ENCODE measurements at places on chromosomes 3 and 15.

GRCh38 chr15:28273873-28274610, 47.9 kb downstream of the HERC2 start:
- peak; percentile 34 for DNase-seq

DNA sequence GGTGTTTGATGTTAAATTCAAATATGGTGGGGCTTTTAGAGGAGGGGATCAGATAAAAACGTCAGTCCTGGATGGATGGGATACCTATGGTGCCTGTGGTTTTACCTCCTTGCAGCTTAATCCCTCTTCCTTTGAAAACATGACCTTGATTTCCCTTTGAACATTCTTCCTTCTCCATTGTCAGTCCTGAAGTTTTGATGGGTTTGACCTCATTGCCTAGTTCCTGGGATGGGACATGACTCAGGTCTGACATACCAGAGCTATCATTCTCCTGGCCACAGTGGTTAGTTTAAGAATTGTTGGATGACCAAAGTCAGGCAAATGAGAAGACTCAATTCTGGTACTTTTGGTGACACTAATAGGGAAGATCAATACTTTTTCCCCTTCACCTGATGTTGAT, 87.2 kb downstream of the PRICKLE2 start:
- DNase-seq: no peak

- DNase-seq: no peak
Measured at GRCh38 chr15:67641453-67641852, 99.0 kb downstream of the MAP2K5 start.

- peak; percentile 42 for DNase-seq
Measured at GRCh38 chr3:62184559-62184958, 188.8 kb downstream of the FEZF2 start.

GRCh38 chr15:79007066-79007465, 62.2 kb upstream of the CTSH start:
- DNase-seq: peak; percentile 70

GRCh38 chr3:166029507-166029906, 192.3 kb upstream of the BCHE start:
- DNase-seq: no peak

- DNase-seq: no peak
Measured at GRCh38 chr3:83807511-83807910, 1151.3 kb upstream of the CADM2 start.

- DNase-seq: no peak
Measured at GRCh38 chr3:180290300-180290699, 253.6 kb upstream of the PEX5L start.

GRCh38 chr15:51982013-51982769, 10.6 kb upstream of the LEO1 start:
- DNase-seq: peak; percentile 91

DNA sequence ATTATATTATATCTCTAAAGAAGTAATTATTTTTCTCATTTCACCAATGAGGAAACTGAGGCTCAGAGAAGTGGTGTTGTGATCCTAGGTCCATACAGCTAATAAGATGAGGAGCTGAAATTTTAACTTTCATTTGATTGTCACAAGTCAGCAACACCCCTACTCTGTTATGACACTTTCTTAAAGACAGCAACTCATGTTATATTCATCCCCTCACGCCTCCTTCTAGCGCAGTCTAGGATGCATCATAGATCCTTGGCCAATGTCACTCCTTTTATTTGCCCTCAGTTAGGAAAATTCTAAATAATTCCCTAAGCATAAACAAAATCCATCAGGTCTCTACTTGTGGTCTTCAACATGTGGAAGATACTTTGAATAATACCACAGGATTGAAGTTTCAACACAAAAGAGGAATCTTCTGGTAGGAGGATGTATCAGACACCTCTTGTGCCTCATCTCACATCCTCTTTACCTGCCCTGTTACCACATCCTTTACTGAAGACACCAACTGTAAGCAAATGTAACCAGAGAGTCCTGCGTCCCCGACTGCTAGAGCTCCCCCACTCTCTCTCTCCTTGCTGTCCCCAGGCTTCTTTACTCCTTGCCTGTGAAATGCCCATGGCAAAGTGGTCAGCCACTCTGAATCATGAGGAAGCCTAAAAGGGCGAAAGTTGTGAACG, 53.7 kb downstream of the TRIM42 start:
- DNase-seq: no peak

- DNase-seq: no peak
Measured at GRCh38 chr15:68434021-68434420, 2.1 kb upstream of the ITGA11 start.

DNA sequence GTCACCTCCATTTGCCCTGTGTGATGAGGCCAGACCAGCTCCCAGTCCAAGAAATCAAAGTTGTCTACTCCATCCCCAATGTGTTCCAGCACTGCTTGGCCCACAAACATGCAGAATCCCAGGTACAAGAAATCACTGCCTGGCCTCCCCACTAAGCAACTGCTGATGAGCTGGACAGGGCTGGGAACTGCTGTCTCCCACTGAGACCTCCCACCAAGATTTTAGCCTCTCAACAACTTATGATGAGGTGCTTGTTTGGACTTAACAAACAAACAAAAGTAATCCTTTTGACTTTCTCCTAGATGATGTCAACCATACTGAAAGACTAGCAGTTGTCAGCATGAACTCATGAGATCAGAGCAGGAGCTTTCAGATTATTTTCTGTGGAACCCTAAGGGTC, 260.1 kb upstream of the UBE2E2 start:
- no peak for DNase-seq

DNA sequence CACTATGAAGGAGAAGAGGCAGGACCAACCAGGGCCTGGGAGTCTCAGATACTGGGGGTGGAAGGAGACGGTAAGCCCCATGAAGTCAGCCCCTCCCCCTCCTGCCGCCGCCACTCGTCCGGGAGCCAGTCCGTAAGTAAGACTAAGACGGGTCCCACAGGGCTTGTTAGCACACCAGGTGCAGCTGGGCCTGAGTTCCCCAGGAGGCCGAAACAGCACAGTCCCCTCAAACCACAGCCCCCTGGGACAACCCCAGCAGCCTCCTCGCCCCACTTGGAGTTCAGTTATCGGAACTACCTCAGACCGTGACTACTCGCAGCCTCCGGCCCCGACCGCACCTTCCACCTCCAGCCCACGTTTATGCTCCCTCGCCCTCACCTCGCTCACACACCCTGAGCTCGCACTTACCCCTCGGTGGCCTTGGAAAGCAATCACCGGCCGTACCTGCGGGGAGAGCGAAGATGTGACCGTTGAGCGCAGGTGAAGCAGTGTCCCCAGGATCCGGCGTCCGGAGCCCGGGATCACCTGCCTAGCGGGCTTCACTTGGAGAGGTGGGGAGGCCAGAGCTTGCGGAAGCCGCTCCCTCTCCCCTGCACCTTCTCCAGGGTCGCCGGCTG, 557 bp downstream of the ELL3 start:
- no peak for DNase-seq

DNA sequence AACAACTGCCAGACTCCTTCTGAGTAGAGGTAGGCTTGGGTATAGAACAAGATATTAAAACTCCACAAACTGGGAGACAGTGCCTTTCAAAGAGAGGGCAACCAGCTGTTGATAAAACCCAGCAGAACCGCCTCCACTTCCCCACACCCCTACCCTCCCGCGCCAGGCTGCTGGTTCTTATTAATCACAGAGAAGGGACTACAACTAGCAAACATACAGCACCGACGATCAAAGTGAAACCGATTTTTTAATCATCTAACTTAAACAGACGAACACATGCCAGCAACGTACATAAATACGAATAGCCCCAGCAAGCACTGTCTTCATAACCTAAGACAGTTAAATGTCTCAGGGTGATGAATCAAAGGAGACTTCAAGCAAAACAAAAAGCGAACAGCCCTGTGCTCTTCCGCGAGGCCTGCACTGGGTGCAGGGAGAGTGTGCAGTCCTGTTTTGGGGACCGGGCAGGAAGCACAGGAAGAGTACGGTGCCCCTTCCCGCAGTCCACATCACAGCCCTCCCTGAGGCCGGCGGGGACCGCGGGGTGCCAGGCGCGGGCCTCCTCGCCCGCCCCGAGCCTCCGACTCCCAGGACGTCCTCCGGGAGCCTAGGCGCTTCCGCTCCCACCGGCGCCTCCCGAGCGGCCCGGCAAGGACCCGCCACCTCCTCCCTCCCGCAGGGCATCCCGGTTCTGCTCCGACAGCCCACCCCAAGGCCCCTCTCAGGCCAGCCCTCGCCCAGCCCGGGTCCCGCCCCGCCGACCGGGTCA, 75.1 kb upstream of the VGLL4 start:
- peak; percentile 66 for DNase-seq

- peak; percentile 85 for DNase-seq
Measured at GRCh38 chr3:182969277-182969676, 11.1 kb downstream of the DCUN1D1 start.

DNA sequence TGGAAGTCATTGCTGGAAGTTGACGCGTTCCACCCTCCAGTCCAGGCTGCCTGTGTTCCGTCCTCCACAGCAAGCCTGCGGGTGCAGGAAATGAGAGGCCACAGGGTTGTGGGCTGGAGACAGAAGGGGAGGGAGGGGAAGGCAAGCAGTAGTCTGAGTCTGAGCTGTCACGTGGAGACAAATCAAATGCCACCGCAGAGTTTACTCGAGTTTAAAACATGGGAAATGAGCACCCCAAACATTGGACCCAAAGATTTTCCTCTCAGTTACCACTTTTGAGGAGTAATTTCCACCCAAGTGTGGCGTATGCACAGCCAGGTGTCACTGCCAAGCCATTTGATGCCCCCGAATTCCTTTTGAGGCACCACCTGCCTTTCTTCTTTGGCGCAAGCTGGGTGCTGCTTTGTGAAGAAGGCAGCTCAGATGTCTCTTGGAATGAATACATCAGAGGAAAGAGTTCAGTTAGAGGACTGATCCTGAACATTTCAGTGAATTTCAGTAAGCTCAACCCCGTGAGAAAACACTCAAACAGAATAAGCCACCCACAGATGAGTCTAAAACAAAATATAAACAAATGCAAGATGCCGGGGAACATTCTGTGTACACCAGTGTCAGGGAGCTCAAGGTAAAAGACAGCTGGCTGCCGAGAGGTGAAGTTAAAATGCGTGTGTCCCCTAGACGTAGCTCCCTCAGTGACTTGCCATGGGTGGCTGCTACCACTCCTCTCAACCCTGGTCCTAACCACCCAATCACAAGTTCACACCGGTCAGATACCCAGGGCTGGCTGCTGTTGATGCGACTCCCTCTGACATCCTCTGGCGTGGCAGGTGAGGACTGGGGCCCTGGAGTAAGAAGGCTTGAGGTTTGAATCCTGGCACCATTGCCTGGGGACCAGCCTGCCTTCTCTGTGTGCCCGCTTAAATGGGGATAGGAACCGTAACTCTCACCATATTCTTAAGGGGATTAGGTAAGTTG, 203.8 kb downstream of the UACA start:
- peak; percentile 76 for DNase-seq

GRCh38 chr3:150238995-150239619, 169.0 kb upstream of the TSC22D2 start:
- DNase-seq: peak; percentile 56

GRCh38 chr3:84789961-84790360, 168.8 kb upstream of the CADM2 start:
- DNase-seq: no peak

DNA sequence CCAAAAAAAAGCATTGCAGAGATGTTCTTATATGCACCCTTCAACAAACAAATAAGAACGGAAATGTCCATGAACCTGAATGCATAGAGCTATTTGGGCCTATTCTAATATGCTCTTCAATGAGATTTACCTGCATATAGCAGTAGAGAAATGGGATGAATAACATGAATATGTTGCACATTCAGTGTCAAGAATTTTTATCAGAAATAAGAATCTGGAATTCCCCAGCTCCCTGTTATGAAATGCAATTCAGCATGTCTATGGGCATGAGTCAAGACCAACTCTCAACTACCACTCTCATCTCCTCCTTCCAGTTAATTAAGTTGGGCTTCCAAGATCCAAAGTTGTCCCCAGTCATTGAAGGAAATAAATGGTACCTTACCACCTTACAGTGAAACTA, 133.7 kb upstream of the ALCAM start:
- DNase-seq: peak; percentile 47

GRCh38 chr3:85525264-85525663, 566.5 kb downstream of the CADM2 start:
- DNase-seq: no peak

GRCh38 chr3:128498127-128498626, 5.2 kb upstream of the GATA2 start:
- DNase-seq: no peak

- DNase-seq: peak; percentile 16
Measured at GRCh38 chr15:84572231-84572630, 28.6 kb upstream of the ZSCAN2 start.

DNA sequence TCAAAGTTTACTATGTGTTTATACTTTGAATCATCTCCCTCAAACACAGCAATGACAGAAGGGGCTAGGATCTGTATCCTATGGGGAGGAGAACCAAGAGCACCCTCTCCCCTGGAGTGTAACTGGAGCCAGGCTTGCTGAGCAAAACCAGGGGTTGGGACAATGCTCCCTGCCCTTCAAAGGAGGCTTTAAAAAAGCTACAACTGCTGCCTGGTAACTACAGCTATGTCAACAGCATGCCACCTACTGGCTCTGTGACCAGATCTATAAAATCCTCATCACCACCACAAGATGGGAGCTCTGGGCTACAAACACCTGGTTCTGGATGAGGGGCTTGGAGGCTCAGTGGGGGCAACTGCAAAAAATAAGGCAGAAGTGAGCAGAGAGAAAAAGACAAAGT, 61.9 kb downstream of the ANO10 start:
- DNase-seq: no peak

- no peak for DNase-seq
Measured at GRCh38 chr3:158810823-158811724, 9.2 kb downstream of the MFSD1 start.

- DNase-seq: peak; percentile 67
Measured at GRCh38 chr3:87084868-87085267, 93.9 kb upstream of the VGLL3 start.

- DNase-seq: no peak
Measured at GRCh38 chr3:152922554-152922953, 87.6 kb downstream of the P2RY1 start.

DNA sequence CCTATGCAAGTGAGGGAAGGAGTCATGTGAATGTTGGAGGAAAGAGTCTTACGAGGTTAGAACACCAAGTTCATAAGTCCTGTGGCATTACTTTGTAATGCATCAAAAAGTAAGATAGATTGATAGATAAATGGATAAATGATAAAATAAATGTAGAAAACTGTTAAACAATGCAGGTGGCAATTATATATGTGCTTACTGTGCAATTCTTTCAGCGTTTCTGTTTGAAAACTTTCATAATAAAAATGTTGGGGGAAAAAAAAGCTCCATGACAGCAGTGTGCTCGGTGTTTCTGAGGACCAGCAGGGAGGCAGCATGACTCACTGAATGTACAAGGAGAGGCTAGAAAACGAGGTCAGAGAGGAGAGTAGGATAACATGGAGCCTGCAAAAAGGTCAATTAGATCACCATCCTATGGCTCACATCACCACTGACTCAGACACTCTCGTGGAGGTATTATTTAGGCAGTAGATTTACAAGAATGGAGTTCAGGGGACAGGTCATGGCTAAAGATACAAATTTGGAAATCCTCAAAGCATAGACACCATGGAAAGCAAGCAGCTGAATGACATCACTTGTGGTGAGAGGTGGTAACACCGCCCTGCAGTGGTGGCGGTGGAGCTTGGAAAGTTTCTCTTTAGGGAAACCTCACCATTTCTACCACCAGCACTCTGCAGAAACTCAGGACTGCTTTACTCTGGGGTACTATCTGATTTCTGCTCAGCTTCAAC, 219.8 kb downstream of the CTNNB1 start:
- peak; percentile 97 for DNase-seq

GRCh38 chr3:157469561-157470294, 33.1 kb downstream of the PTX3 start:
- DNase-seq: no peak

All from choroid plexus epithelial cell (primary cell).